ENCODE measurements at places on chromosomes 2 and 18.

DNA sequence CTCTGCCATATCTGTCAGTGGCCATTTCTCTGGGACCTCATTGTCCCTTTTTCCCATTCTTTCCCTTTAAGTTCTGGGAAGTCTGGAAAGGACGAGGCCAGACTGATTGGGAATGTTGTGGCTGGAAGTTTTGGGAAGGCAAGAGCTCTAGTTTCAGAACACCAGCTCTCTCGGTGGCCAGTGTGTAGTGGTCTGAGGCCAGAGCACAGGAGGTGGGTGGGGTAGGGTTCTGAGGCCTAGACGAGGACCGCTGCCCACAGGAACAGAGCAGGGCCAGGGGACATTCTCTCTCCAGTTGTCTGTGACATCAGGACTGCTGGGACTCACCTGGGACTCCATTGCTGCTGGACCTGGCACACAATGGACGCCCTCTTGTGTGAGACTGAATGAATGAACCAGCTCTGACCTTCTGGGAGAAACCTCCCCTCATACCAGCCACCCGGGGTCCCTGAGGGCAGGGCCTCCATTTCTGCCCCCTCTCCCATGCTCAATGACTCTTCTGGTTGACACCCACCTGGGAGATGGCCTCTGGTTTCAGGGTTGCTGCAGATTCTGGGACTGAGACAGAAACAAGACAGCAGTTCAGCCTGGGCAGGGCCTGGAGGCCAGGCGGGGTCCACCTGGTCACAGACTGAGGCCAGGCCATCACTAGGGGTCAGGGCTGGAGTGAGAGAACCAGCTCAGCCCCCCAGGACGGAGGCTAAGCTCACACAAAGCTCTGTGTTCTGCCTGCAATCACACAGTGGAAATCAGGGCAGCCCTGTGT is 8.4 kb upstream of the NPPC start:
- peak; percentile 44 for DNase-seq

DNA sequence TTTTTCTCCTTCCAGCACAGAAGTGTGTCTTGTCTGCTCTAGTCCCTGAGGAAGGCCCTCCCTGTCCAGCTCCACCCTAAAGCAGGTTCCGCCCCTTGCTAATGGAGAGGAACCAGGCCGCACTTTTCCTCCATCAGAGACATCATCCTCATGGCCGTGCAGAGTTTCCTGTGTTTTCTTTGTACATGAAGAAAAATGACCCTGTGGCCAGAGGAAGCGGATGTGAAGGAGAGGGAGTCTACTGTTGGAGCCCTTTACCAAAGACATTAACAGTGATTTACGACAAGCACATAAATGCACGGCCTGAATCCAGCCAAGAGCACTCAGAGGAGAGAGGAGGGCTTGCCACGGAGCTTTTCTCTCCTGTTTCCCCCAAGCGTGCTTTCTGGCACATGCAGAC is 109.5 kb downstream of the RNF144A start:
- no peak for DNase-seq

GRCh38 chr2:118738524-118739308 is 108.7 kb downstream of the EN1 start:
- DNase-seq, result no peak

DNA sequence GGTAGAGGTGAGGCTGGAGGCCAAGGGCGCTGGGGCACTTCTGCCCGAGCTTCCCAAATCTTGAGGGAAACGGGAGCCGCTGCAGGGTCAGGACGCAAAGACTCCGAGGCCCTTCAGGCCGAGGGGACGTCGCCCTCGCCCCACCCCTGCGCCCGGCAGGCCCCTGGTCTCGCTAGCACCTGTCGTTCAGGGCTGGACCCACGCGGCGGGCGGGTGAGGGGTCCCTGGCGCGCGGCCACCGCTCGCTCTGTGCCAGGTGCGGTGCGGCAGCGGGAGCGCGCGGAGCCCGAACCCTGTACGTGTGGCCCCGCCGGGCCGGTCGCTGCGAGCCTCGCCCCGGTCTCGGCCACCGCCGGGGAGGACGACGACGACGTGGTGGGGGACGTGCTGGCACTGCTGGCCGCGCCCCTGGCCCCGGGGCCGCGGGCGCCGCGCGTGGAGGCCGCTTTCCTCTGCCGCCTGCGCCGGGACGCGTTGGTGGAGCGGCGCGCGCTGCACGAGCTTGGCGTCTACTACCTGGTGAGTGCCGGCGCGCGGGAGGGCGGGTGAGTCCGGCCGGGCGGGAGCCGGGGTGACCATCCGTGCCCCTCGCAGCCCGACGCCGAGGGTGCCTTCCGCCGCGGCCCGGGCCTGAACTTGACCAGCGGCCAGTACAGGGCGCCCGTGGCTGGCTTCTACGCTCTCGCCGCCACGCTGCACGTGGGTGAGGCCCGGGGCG is 4.9 kb downstream of the ERFE start:
- DNase-seq, result no peak

GRCh38 chr18:53874103-53874502 is 350.4 kb downstream of the MBD2 start:
- no peak for DNase-seq

GRCh38 chr2:141207036-141207385 is 923.8 kb downstream of the LRP1B start:
- DNase-seq, result no peak

GRCh38 chr2:120871881-120872620 is 136.4 kb downstream of the GLI2 start:
- DNase-seq, result no peak

GRCh38 chr2:10844097-10844496 is 31.5 kb upstream of the PDIA6 start:
- DNase-seq, result no peak

GRCh38 chr2:144468823-144469595 is 50.9 kb downstream of the ZEB2 start:
- no peak for DNase-seq

GRCh38 chr18:50099725-50100407 is 95.1 kb downstream of the MYO5B start:
- no peak for DNase-seq

DNA sequence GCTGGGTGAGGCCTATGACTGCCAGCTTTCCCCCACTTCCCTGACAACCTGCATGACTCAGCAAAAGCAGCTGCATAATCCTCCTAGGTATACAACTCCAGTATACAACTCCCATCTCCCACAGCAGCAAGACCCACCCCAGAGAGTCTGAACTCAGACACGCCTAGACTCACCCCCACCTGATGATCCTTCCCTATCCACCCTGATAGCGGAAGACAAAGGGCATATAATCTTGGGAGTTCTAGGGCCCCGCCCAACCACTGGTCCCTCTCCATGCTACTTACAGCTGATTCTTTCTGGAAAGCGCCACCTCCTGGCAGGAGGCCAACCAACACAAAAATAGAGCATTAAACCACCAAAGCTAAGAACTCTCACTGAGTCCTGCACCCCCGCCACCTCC is 296.5 kb downstream of the DCC start:
- DNase-seq, result no peak

- DNase-seq, result no peak
Measured at GRCh38 chr18:2906704-2907549, 60.1 kb downstream of the EMILIN2 start.

- no peak for DNase-seq
Measured at GRCh38 chr2:140108706-140109475, 1328.7 kb upstream of the NXPH2 start.

- DNase-seq, result peak; percentile 59
Measured at GRCh38 chr2:239778861-239779558, 246.1 kb downstream of the NDUFA10 start.

DNA sequence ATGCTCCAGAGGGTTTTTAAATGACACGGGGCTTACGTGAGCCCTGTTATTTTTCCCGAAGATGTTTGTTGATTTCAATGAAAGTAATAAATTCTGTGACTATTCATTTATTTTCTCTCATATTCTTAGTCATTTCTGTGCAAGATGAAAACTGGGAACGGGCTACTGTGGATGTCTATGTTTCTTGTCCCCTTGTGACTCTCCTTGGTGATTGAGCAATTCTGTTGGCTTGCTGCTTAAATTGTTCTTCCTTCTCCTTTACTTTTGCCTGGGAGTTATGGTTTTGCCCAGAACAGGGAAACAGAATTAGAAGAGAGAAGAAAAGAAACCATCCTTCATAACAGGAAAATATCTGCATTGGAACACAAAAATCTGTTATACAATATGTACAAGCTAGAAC is 508.2 kb upstream of the DSEL start:
- no peak for DNase-seq

GRCh38 chr2:83817511-83817910 is 641.6 kb downstream of the SUCLG1 start:
- no peak for DNase-seq

DNA sequence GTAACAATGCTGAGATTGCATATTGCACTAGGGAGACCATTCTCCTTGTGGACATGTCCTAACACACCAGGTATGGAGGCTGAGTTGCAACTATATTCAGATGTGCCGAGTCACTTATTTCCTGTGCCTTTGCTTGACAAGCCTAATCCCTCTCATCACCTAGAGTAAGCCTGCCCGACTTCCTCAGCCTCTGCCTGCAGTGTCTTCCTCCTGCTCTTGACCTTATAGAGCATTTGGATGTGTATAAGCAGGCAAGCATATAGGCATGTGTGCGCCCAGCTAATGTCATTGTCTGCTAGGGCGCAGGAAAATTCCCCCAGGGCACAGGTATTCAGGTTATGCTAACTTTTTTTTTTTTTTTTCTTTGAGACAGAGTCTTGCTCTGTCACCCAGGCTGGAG is 316.9 kb downstream of the CDH2 start:
- DNase-seq, result no peak

DNA sequence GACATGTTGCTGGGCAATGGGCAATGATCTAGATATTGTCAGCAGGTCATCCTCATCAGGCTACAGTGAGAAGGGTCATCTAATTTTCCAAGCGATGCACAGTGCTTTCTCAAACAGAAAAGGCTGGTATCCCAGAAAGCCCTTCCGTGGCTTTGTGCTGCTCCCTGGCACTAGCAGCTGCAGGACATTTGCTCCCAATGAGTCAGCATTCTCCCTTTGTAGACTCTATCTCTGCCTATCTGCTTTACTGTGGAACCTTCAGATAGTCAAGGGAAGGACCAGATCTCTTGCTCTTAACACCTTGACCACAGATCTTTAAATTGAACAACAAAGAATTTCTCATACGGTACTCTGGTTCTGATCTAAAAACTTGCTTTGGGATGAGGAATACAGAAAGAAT is 101.4 kb downstream of the CDH2 start:
- no peak for DNase-seq

GRCh38 chr2:103808814-103809213 is 1045.1 kb upstream of the POU3F3 start:
- DNase-seq, result no peak

GRCh38 chr18:22189449-22190166 is 20.2 kb downstream of the GATA6 start:
- no peak for DNase-seq

- DNase-seq, result no peak
Measured at GRCh38 chr2:3445891-3446290, 66.4 kb downstream of the TRAPPC12 start.

DNA sequence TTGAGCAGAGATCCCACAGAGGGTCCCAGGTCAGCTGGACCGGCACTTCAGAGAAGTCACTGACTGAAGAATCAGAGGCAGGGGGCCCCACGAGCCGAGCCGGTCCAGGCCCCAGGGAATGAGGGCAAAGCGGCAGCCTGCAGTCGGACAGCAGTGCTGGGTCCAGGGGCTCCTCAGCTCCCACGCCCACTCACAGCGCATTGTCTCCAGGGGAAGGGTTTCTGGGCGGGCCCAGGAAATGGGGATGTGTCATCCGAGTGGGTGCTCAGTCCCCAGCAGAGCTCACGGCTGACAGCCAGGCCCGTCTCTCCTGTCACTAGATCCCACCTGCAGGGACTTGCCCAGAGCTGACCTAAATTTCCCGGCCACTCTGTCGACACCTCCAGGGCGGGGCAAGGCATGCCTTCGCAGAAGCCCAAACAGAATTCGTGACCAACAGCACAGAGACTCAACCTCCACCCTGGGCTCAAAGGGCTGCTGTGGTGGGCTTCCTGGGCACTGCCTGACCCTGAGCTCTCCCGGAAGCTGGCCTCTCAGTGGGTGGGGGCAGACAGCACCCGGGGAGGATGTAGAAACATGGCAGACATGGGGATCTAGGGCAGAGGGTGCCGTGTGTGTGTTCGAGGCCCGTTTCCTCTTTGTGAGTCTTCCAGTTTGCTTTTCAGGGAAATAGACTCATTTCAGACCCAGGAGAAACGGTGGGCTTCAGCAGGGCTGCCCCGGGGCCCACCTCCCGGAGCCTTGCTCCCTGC is 42.1 kb upstream of the TAF1B start:
- DNase-seq, result no peak

- no peak for DNase-seq
Measured at GRCh38 chr18:907885-908757, 3.5 kb downstream of the ADCYAP1 start.

DNA sequence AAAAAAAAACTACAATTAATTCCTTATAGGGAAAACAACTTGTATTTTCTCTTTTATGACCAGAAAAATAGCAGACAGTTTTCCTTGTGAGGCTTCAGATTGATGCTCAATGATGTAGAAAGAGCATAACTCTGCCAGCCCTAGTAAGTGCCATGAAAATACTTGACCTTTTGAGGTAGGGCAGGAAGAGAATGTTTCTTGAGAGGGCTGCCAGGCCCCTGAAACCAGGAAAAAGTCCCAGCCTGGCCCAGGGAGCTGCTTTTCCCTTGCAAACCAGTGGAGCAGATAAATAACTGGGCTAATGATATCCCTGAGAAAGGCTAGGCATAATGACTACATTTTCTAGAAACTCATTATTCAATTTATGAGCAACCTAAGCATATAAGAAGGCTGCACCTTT is 126.8 kb downstream of the SLC8A1 start:
- DNase-seq, result no peak

All from type B pancreatic cell (in vitro differentiated cells).